Astrocyte of the spinal cord (primary cell): ENCODE measurements at places on chromosomes 13 and 19.

- DNase-seq, result no peak
Measured at GRCh38 chr13:79282976-79283375, 123.1 kb downstream of the RBM26 start.

DNA sequence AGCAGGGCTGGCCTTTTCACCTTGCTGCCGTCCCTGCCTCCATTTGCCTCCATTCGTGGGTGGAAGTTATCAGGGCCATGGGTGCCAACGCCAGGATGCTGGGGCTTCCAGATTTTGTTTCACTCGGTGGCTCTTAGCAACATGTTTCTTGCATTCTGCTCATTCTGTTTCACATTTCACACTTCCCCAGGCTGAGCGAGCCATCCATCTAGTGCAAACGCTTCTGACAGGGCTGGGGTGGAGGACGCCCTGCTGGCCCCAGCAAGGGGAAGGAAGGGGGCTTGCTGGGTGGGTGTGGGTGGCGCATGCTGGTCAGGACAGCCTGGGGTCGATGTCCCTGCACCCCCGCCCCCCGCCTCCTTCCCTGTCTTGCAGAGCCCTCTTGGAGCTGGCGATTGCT lies 165.2 kb downstream of the URI1 start:
- no peak for DNase-seq

- DNase-seq, result no peak
Measured at GRCh38 chr13:99132295-99132835, 68.3 kb upstream of the UBAC2 start.

- DNase-seq, result no peak
Measured at GRCh38 chr19:14826006-14826405, 9.0 kb downstream of the OR7A5 start.

DNA sequence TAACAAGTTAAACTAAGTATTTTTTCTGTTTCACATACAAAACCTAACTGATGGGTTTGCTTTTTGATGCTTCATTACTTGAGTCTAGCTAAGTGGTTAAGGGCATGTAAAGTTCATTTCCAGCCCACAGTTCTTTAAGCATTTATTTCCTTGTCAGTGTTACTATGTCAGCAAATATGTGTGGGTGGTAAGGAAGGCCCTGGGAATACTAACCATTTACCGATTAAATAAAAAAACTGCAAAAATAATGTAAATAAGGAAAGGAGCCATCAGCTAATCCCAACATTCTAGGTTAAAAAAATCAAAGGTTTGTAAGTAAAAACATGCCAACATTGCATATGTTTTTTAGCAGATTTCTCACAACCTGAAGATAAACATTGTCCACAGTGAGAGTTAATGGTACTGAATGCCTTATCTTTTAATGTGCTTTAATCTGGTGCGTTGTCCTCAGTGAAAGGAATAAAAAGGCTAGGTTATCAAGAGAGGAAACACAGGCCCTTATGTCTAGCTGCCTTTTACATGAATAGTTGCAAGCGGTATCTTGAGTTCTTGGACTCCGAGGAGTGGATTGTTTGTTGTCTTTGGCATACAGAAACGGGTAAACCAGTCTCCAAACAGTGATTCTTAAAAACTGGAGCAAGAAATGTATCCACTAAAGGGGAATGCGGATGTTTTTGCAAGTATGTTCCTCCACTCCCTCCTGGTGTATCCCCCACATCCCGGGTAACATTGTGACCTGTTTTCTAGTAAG lies 949.6 kb upstream of the SLC10A2 start:
- peak; percentile 81 for DNase-seq

GRCh38 chr19:56138069-56138468 lies 3.0 kb upstream of the ZNF444 start:
- DNase-seq, result no peak

DNA sequence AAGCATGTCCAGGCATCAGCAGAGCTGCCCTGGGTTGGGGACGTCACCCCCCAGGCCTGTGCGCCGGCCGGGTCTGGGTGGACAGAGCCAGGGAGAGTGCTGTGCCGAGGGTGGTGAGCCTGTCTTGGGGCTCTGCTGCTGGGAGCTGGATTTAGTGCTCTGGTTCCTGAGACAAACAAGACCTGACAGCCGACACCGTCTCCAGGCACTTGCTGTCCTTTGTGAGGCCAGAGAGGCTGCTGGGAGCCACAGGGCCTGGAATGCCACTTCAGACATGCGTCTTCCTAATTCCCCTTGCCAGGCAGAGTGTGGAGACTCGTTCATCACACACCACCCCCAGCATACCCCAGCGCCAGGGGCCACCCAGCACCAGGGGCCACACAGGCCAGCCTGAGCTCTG lies 165.8 kb downstream of the KDM4B start:
- DNase-seq, result no peak

DNA sequence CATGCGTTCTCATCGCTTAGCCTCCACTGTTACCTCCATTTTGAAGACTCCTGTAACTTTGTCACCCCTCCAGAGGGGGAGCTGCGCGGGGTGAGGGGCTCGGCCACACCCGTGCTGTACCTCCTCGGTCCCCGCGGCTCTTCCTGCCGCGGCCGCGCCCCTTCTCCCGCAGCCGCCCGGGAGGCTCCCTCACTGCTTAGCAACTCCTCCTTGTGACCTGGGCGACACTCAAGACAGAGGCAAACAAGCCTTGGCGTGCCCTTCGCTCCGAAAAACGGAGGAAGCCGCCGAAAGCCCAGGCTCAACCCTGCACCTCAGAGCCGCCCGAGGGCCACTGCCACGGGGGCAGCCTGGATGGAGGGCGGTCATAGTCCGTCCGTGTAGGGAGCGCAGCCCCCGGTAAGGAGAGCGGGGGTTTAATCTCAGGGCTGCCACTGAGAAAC lies 494.3 kb downstream of the FOXO1 start:
- no peak for DNase-seq

DNA sequence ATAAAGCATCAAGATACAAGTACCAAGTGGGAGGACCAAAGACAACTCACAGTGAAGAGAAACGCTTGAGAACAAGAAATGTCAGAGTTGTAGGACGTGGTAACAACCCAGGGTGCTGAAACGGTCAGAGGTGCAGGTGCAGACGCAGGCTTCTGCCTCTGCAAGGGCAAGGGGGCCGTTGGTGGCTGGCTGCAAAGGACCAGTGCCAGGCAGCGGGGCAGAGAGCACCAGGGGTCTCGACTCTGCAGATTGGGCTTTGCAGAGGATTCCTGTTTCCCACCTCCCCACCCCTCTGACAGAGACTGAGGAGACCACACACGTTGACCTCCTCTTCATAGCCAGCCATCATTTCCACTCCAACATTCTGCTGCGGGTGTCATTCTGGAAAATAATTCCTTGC lies 38.3 kb downstream of the RAB20 start:
- DNase-seq, result no peak

DNA sequence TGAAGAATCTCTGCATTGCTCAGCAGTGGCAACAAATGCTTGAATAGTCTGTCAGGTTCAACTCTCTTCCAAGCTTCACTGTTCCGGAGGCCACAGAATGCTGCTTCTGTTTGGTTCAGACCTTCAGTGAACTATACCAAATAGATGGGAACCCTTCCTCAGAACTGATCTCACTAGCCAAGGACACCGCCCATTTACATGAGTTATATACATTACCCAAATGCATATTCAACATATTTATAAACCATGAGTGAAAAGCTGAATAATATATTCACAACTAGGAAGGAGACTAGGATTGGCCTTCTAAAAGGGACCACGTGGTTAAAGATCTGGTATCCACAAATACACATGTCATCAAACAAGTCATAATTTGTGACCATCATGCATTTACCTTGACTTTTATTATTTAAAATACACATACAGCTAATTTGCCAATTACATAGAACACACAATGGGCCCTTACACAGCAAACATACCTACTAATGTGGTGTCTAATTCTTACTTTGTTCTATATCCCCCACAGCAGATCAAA lies 49.3 kb downstream of the ENOX1 start:
- DNase-seq, result no peak

DNA sequence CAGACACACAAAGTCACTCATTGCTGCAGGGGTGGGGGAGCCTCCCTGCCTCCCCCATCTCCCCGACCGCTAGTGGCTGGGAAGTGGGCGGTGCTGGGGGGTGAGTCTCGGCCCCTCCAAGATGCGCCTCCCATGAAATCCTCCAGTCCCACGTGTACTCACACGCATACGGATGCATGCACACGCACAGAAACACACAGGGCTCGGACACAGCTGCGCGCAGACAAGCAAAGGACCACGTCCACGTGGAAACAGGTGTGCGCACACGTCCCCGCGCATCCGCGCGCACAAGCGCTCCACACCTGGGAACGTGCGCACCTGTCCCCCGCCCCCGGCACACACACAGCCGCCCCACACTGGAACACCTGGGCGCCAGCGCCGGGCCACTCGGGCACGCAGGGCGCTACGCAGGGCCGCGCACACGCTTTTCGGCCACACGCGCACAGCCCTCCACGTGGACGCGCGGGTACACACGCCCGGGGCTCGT lies 687 bp downstream of the MATK start:
- no peak for DNase-seq

DNA sequence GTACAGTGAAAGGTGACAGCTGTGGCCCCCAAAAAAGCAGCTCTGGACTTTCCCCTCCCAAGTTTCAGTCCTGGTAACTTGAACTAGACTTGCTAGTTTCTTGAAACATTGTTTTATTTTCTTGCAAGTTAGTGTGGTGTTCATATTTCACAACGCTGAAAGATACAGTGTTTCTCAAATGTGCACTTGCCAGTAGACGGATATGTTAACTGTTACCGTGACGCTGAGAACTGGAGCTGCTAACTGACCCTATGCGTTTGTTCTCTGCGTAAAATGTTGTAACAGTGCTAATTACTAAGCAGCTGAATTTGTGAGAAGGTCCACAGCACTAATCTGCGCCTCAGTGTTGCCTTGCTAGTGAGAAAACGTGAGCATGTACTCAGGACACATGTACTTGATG lies 79.6 kb downstream of the GGACT start:
- no peak for DNase-seq

- DNase-seq, result peak; percentile 77
Measured at GRCh38 chr13:49711218-49711863, 20.1 kb upstream of the EBPL start.

GRCh38 chr19:8224394-8225145 lies 15.4 kb downstream of the CERS4 start:
- DNase-seq, result no peak

DNA sequence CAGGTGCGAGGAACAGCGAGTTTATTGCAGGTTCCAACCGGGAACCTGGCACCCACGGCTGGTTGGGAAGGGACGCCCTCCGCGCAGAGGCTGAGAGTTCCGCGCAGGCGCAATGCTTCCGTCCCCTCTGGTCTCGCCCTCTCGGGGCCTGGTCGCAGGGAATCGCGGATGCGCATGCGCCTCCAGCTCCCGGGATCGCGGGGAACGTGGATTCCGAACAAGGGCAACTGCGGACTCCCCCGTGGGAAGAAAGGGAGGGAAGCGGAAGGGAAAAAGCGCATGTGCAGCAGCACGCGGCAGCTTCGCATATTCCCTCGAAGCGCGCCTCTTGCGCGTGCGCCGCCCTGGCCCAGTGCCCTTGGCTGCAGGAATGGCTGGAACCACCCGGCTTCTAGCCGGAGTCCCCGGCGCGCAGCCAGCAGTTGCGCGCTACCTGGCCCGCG lies 1.1 kb downstream of the TSSK6 start:
- DNase-seq, result peak; percentile 50

- no peak for DNase-seq
Measured at GRCh38 chr19:7661744-7662538, 6.9 kb upstream of the RETN start.

GRCh38 chr19:8321986-8322637 lies 816 bp downstream of the RPS28 start:
- DNase-seq, result no peak

- no peak for DNase-seq
Measured at GRCh38 chr13:97142452-97142851, 79.7 kb upstream of the MBNL2 start.

DNA sequence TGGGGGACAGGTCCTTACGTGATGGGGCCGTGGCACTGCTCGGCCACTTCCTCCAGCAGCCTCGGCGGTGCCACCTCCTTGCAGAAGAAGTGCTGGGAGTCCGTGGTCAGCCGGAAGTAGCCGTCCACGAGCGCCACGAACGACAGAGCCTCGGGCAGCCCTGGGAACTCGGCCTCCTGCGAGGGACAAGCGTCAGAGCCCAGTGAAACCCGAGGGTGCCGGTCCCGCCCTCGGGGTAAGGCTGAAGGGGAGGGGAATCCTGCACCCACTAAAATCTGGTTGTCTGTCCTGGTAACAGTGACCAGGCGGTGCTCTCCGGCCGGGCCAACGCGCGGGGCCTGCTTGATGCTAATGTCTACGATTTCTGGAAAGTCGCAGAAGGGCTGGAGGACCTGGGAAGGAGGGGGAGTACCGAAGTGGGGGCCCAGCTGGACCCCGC lies 6.4 kb downstream of the JAK3 start:
- DNase-seq, result no peak

- DNase-seq, result no peak
Measured at GRCh38 chr13:24632382-24633121, 47.7 kb upstream of the ATP12A start.

DNA sequence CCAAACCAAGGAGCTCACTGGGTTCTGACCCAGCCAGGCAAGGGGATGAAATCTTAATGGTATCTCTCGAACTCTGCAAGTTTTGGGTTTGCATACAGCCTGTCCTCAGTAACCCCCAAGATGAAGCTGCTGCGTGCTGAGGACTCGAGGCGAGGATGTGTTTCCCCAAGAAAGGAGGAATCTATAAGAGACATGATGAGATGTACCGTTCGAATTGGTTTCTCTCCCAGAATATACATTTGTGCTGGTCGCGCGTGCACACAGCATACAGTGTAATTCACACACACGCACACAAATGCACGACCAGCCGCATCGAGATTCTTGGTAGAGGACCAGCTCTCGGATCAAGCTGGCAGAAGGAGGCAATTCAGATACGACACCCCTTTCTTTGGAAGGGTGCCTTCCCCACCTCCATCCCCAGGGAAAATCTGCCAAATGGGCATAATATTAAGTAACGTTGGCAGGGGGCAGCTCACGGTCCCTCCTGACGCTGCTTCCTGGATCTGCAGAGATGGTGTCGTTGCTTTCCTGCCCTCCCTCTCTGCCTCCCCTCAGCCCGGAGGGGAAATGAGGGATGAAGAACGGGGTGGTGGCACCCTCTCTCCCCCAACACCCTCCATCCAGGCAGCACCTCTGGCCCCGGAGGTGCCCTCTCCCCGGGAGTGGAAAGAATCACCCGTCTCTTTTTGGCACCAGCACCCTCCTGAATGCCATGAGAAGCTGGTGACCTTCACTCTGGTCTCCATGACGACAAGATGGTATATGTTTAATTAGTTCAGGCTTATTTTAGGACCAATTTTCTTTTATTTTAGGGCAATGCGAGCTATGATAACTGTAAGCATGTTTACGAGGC lies 310.2 kb downstream of the ZNF536 start:
- DNase-seq, result no peak
